ENCODE measurements at places on chromosomes 12 and 14. TPM values are rescaled to one million over a fixed set of nuclear protein-coding genes. Genes with fewer than 3 reads are reported as not detected.

Gene SLC5A8
- total RNA-seq, result not detected

Gene KMT2D
- total RNA-seq, result 49.1 TPM

Gene SERPINA9
- not detected for total RNA-seq

Gene ZFYVE1
- 9.8 TPM for total RNA-seq

- DNase-seq, result no peak
Measured at GRCh38 chr14:103530390-103530789, 1.4 kb downstream of the TRMT61A start.

DNA sequence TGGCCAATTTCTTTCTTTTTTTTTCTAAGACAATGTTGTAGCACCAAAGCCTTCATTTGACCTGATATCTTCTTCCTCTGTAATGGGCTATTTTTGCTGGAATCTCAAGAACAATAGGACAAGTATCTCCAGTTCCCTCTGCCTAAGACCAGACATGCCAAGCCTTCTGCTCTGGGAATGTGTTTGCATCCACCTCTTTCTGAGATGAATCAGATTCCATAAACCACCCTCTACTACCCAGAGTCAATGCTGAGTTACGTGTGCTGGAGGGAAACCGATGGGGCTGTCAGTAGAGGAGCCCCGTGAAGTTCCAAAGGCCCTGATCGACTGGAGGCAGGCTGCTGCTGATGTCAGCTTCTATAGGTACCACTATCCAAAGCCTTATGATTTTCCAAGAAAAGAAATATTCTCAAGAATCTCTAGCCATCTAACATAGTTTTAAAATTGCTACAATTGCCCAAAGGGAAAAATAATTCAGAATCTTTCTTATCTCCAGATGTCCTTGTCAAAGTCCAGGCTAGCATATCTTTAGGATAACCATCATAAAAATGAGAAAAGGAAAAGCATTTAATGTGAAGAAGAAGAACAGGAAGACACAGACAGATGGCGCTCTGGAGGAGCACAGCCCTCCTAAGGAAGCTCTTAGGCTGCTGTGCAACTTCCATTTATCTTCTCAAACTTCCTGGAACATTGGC lies 101.9 kb downstream of the SLC8A3 start:
- DNase-seq, result no peak

DNA sequence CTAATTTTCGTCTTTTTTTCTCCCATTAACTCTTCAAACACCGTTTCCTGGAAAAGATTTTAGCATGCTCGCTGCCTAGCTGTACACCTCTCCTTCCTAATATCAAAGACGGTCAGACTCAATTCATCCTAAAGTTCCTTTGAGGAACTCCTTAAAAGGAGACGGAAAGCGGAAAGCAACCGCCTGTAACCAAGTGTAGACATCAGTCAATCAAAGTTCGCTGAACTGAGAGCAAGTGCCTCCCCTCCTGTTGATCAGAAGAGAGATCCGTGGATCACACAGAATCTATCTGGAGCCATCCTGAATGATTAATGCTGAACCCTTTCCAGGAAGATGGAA lies 412 bp upstream of the TEP1 start:
- DNase-seq, result no peak

DNA sequence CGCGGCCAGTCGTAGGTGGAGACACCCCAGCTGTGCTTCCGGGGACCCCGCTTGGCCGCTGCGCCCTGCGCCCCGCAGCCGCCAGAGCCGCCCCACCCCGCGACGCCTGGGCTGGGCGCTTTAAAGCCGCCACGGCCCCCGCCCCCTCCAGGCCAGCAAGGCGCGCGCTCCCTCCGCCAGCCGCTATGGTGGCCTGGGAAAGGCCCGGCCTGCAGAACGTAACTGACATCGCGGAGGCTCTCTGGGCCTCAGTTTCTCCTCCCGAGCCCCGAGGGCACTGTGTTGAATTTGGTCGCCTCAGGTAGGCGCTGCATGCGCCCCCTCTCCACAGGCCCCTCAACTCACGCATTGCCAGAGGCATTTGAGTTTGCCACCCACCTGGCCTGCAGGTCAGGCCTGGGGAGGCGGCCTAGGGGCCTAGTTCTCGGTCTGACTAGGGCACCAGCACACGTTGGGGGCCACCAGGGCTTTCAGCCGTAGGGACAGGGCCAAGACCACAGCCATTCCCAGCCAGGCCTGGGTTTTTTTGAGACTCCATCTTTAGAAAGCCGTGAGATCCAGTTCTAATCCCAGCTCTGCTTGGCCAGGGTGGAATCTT lies at the start of gene NGB:
NGB (minus strand) TSS at position 94 of the 598 bp plus-strand sequence. CDS start 269 bp downstream, outside the sequence.
- DNase-seq, result no peak

DNA sequence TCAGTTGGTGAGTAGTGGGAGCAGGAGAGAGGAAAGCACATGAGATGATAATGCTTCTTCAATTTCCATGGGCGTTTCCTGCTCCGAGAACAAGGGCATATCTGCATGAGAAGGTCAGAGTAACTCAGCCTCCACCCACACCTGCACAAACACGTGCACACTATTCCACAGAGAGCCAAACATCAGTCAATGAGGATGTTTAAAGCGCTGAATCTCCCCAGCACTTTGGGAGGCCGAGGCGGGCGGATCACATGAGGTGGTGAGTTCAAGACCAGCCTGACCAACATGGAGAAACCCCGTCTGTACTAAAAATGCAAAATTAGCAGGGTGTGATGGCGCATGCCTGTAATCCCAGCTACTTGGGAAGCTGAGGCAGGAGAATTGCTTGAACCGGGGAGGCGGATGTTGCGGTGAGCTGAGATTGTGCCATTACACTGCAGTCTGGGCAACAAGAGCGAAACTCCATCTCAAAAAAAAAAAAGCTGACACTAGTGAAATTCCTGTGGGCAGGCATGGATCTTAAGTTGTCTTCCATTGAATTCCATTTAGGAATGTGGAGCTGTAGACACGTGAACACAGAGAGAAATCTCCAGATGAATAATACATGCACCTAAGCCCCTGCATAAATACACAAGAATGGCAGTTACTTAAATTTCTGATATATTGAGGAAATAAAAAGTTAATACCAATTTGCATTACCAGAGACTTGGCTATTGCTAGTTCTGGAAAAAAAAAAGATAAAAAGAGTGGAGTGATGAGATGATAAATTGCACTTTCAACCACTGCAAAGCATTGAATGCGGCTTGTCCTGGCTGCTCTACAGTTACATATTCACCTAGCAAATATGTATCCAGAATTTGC lies 1097.4 kb upstream of the TMEM132C start:
- DNase-seq, result peak; percentile 50

- DNase-seq, result no peak
Measured at GRCh38 chr12:91040096-91040755, 17.6 kb downstream of the KERA start.

GRCh38 chr14:68479247-68479646 lies 313.6 kb downstream of the ZFP36L1 start:
- no peak for DNase-seq

GRCh38 chr14:53325176-53325806 lies 172.2 kb upstream of the DDHD1 start:
- no peak for DNase-seq
